NCI-H2107 (cell line): ENCODE measurements at places on chromosomes 12 and 14.

GRCh38 chr14:68824517-68825347 is 31.9 kb upstream of the ZFP36L1 start:
- no peak for DNase-seq

DNA sequence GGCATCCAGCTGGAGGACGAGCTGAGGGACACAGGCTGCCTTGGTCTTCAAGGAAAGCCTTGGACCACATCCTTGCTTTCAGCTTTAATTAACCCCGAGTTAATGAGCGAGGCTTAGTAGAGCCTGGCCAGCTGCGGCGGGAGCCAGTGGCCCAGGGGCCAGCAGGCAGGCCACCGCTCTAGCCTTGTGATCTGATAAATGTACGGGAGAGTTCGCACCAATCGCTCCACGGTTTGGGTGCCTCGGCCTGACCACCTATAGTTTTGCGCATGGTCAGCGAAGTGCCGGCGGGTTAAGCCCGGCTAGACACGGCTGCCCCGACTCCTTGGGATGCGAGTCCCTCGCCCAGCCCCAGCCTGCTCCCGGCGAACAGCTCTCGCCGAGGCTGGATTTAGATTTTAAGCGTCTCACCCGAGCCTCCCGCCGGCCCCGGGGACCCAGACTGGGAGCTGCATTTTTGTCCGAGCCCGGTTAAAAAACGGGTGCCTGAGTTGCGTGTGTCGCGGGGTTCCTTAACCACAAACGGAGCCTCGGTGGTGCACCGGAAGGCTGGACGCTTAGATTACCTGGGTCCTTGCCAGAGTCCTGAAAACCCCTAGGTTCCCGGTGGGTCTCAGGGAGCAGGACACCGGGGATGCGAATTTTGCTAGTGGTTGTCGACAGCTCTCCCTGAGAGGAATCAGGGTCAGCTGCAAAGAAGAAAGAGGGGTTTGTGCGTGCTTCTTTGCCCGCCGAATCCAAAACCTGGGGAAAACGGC is 2.9 kb upstream of the HOXC12 start:
- DNase-seq, result no peak

DNA sequence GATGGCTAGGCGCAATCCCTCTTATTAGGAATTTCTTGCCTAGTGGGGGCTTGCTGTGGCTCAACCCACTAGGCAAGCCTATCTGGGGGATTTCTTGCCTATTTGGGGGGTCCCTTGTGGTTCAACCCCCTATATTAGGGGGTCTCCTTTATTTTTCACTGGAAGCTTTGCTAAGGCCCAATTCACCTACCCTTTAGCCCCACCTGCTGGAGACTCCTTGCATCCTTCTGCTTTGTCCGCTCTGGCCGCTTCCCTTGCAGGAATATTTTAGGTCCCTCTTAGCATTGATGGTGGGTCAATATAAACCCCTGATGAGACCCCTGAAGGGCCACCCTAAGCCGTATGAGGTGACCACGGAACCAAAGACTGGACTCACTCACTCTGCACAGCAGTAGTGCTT is 1552.1 kb downstream of the AACS start:
- no peak for DNase-seq

DNA sequence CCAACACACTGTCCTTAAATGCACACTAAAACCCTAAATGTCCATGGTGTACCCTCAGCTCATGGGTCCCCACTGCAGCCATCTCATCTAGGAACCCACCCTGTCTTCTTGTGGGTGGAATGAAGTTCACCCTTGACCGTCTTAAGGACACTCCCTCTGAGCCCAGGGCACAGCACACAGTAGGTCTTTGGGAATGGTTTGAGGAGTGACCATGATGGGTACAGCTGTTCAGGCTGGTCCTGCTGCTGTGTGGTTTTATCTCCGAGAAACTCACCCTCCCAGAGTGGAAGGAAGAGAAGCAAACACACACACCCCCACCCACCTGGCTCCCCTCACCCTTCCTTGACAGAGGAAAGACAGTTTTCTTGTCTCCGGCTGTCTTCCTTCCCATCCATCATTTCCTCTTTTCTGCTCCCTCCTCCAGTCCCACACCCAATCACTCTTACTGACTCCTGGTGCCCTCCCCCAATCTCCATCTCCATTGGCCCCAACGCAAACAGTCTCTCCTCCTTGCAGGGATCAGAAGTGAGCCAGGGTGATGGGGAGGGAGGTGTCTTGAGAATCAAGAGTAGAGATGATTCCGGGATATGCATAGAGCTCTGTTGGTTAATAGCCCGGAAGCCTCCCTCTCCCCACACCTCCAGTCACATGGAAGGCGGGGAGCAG is 105.9 kb upstream of the LHX5 start:
- DNase-seq, result no peak

- DNase-seq, result no peak
Measured at GRCh38 chr12:59383079-59383822, 212.6 kb upstream of the SLC16A7 start.

DNA sequence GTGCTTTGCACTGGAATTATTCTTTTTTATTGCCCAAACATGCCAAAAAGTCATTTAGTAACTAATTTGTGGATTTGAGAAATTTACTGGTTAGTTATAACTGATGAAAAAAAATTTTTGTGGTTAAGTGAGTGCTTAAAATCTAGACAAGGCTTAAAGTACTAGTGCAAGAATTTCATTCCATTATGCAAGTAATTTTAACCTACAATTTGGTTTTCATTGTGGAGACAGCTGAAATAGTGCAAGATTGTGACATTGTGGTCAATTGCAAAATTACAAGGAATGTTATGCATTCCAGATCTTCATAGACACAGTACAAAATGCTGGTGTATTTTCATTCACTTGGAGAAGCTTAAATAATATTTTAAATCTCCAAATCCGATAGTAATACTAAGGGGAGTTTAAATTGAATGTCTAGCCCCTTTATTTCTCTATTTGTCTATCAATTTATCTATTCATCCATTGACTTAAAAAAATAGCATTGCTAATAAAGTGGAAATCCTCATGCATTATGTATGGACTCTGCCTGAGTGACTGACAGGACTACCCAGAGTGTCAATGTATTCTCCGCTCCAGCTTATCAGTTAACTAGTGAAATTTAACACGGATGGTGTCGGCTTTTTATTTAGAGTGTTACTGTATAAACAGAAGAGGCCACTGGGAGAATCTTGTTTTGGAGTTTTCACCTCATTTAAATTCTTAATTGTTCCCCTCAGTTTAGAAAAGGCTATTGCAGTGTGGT is 125.9 kb downstream of the ALX1 start:
- no peak for DNase-seq

GRCh38 chr12:54126696-54127537 is 61.9 kb downstream of the SMUG1 start:
- no peak for DNase-seq

GRCh38 chr12:109832541-109833306 is 474 bp downstream of the TRPV4 start:
- no peak for DNase-seq

GRCh38 chr12:102459314-102459713 is 21.0 kb downstream of the IGF1 start:
- DNase-seq, result no peak

DNA sequence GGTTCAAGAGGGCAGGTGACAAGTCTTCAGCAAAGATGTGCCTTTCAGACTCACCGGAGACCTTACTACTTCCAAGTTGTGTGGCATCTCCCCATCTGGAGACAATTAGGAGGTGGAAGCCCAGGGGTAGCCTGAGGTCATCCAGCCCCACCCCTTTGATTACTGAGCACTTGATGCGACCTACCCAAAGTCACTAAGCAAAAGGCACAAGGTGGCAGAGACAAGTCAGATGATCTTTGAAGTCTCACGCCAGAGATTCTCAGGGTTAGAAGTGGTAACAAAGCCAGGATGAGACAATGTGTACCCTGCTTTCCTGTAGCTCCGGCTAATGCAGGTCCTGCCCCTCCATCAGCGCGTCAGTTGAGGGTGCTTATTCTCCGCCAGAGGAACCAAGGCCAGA is 1.4 kb upstream of the FOXN3 start:
- DNase-seq, result no peak

- no peak for DNase-seq
Measured at GRCh38 chr14:88955455-88955854, 131.0 kb downstream of the TTC8 start.

DNA sequence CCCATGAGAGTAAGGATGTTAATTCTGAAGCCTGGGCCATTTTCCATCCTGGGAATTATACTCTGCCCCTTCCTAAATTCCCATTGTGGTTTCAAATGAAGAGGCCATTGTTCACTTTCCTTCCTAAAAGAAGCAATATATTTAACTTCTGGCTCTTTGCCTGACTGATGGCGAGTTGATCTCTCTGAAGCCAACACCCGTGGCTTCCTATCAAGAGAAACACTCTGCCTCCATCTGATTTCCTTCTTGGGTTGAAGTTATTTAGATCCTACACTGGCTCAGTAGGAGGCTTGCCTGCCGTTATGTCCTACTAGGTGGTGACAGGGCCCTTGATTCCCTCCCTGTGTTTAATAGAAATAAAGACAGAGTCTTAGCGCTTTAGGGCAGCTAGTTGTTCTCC is 97.4 kb downstream of the PRKCH start:
- DNase-seq, result no peak

- no peak for DNase-seq
Measured at GRCh38 chr12:14611640-14612203, 44.0 kb upstream of the PLBD1 start.

- no peak for DNase-seq
Measured at GRCh38 chr12:128754275-128754674, 69.5 kb downstream of the SLC15A4 start.

DNA sequence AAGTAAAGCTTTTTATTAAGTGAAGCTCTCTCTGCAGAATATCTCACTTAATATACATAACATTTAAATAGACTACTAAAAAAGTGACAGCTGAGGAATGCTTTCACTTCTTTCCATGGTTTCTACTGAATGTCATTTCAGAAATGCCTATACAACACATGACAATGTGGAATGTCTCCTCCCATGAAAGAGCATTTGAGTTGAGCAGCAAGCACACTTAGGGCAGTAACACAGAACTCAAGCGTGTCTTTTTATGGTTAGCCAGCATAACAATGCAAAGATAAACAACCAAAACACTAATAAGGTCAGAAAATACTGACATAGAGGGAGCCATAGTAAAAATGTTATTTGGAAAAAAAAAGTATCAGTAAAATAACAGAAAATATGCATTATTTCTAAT is 9.4 kb downstream of the PPP1R12A start:
- no peak for DNase-seq

DNA sequence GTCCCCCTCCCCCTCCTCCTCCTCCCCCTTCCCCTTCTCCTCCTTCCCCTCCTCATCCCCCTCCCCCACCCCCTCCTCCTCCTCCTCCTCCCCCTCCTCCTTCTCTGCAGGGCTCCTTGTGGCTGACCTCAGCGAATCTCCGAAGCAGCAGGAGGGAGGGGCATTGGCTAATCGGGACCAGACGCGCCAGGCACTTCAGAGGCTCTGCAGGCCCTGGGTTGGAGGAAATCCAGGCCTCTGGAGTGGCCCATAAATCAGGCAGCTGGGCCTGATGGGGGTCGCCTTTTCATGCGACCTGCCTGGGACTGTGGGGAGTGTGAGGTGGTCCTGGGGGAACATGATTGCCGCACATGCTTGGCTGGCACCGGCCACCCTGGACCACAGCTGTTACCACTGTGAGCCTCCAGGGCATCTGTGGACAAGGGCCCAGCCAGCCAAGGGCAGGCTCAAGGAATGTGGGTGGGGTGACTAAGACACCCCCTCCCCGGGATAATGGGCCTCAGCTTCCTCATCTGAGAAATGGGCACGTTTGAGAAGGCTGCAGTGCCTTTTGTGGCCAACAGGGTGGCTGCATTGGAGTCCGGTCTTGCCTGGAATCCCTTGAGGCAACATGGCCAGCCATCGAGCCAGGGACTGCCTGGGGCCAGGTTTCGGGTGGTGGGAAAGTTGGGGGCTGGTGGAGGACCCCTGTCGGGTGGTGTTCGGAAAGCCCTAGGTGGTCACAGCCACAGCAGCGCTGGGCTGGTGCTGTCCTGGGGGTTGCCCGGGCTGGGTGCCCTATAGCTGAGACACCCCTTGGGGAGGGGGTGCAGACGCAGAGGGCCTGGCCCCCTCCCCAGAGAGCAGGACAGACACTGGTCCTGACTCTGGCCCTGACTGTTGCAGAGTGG is 12.0 kb downstream of the KIF26A start:
- DNase-seq, result no peak

DNA sequence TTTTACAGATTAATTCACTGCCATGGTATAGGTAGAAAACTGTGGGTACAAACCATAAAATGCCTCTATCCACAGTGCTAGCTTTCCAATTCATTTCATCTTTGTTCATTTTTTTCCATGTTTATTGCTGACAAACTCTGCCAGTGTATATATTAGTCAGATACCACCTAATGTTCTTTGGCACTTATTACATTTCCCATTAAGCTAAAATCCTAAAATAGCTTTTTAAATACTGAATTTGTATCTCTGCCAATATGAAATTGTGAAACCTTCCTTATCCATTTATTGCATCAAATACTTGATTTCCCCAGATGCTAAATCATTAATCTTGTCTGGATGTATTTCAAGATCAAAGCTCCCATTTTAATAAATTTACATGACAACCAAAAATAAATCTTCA is 150.1 kb upstream of the FSCB start:
- DNase-seq, result no peak

DNA sequence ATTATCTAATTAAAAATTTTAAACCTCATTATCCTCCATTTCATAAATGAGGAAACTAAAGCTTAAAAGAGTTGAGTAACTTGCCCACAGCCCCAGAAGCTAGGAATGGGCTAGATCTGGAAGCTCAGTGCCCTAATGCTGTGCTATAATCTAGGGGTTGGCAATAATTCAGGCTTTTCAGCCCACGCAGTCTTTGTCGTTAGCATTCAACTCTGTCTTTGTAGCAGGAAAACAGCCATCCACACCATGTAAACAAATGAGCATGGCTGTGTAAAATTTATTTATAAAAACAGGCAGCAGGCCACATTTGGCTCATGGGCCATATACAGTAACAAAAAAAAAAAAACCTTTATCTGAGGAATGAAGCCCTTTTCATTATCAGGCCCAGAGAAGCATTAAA is 92.4 kb upstream of the OVCH1 start:
- no peak for DNase-seq

- no peak for DNase-seq
Measured at GRCh38 chr12:93466625-93467350, 526 bp upstream of the MRPL42 start.

GRCh38 chr14:55762595-55763232 is 182.7 kb downstream of the KTN1 start:
- DNase-seq, result no peak

DNA sequence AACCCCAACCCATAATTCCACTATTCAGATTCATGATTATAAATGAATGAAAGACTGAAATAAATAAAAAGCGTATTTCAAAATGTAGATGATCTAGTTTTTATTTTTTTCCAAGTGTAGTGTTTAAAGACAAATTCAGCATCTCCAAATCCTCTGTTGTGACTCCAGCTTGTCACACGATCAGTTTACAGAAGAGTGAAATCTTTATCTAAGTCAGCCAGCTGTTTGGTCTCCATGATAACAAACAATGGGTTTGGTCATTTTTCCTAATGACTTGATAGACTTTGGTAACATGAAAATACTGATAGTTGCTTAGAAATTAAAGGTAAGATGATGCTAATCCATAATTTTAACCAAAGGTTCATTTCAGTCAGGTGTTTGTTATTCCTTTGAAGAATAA is 114.5 kb upstream of the RASSF8 start:
- DNase-seq, result no peak

GRCh38 chr14:26730929-26731618 is 133.2 kb upstream of the NOVA1 start:
- DNase-seq, result no peak

- DNase-seq, result no peak
Measured at GRCh38 chr12:8698879-8699278, 1.1 kb downstream of the RIMKLB start.

GRCh38 chr12:124302807-124303578 is 8.1 kb downstream of the RFLNA start:
- DNase-seq, result no peak
